ENCODE measurements at places on chromosomes 5 and 9.

DNA sequence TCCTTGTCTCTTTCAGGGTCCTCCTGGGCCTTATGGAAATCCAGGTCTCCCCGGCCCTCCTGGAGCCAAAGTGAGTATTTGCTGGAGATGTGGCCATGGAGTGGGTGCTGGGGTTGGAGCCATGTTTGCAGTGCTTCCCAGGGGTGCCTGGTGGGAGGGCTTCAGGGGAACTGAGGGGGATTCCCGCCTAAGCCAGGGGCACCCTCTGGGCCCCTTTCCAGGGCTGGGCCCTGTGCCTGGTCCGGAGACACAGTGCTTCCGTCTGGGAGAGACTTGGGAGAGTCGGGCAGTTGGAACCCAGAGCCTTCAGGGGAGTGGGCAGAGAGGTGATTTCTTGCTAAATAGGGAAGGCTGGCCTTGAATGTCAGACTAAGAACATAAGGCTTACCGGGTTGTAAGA is 27.7 kb downstream of the COL27A1 start:
- DNase-seq: no peak

GRCh38 chr5:135386886-135387628 is 12.0 kb downstream of the MACROH2A1 start:
- peak; percentile 82 for DNase-seq

- DNase-seq: no peak
Measured at GRCh38 chr5:151288180-151288579, 15.4 kb downstream of the SLC36A3 start.

- peak; percentile 36 for DNase-seq
Measured at GRCh38 chr9:132409828-132410528, at the start of gene CFAP77. TSS of gene CFAP77 (plus strand) at chr9:132410211. CDS start at chr9:132410272, 61 bp downstream.

- DNase-seq: peak; percentile 65
Measured at GRCh38 chr9:114988962-114989599, 58.7 kb upstream of the TNFSF8 start.

DNA sequence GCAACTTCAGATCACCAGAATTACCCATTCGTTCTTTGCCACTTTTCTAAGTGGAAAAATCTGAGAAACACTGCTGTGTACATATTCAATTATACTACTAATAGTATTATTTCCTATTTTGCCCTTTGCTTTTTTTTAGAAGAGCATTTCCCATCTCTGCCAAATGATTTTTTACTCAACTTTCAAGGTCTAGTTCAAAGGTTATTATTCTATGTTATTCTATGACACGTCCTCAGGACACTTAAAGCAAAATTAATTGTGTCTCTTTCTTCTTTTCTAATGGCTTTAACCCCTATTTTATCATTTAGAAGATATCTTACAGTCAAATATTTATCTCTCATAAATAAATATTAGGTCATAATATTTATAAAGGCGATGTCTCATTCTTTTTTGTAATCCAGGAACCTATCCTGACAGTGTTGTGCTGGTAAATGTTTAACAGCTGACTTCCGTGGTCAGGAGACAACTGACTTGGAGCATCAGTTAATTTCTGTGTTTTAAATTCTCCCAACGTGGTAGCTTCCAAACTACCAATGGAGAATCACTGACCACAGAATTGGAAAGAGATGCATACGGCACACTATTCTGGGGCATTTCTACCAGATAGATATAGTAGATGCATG is 375.2 kb downstream of the ARRDC3 start:
- DNase-seq: no peak

GRCh38 chr9:135204177-135204576 is 116.7 kb downstream of the OLFM1 start:
- no peak for DNase-seq
